Heart right ventricle (tissue), 16 donors: ENCODE measurements at places on chromosomes 13 and 19. TPM values are rescaled to one million over a fixed set of nuclear protein-coding genes. Genes with fewer than 3 reads are reported as not detected.

Gene CALR
- total RNA-seq: 636 TPM

Gene SIGLEC5
- 0.41 TPM for total RNA-seq

Gene EXOSC5
- total RNA-seq: 14.5 TPM

Gene OR7C1
- 0.02 TPM for total RNA-seq

Gene OR4F17
- total RNA-seq: not detected

Gene ZNF578
- total RNA-seq: 2.3 TPM

Gene ZNF225
- 4.2 TPM for total RNA-seq

GRCh38 chr13:29901710-29902631, 51.6 kb upstream of the UBL3 start:
- peaks cover 4% of the 10 kb centered on the region for H3K4me1 ChIP-seq
- H3K4me3 ChIP-seq: no peak overlapping the region
- H3K27me3 ChIP-seq: peaks cover 11% of the 10 kb centered on the region
- H3K27ac ChIP-seq: no peak overlapping the region
- H3K36me3 ChIP-seq: no peaks in the 10 kb centered on the region

- H3K27me3 ChIP-seq: no peaks in the 10 kb centered on the region
- H3K4me1 ChIP-seq: no peaks in the 10 kb centered on the region
- H3K4me3 ChIP-seq: no peak overlapping the region
- H3K27ac ChIP-seq: no peak overlapping the region
- no peak for DNase-seq
Measured at GRCh38 chr13:25920931-25921330, 130.9 kb downstream of the SHISA2 start.

- no peaks in the 10 kb centered on the region for H3K27me3 ChIP-seq
- DNase-seq: no peak
- no peak overlapping the region for H3K27ac ChIP-seq
- H3K4me3 ChIP-seq: no peak overlapping the region
- H3K4me1 ChIP-seq: no peaks in the 10 kb centered on the region
Measured at GRCh38 chr19:16851031-16851712, 22.0 kb downstream of the SIN3B start.

DNA sequence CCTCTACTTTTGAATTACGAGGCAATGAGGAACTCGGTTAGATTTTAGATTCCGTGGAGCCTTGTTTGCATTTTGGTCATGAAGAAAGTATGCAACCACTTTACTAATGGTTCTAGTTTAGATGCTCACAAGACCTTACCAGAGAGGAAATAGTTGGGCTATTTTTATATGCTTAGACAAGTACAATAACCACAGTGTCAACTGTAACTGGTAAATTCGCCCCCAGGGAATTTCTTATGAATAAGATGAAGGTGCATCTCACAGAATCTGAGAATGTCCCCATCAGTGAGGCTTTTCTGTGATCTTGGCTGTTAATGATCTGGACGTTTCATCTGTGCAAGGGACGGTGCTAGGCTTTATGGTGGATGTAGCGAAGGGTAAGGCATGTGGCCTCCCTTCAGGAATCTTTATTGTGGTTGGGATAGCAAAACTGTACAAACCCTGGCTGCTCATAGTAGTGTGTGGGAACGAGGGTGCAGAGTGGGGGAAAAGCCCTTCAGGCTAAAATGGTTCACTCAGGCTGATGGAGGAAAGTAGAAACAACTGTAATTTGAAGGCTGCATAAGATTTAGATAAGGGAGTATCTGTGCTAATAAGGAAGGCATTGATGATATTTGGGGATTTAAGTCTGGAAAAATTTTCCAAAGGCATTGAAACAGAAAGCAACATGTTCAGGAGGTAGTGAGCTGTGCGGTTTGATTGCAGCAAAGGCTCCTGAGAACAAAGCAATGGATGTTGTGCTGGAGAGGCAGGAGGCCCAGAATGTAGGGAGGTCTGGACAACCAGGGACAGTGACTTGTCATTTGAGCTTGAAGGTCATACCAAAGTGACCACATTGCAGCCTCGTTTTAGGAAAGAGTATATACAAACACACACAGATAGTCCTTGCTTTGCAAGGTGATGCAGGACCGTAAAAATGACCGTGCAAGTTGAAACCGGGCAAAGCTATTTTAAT, 28.4 kb downstream of the UBAC2 start:
- no peaks in the 10 kb centered on the region for H3K27me3 ChIP-seq
- H3K4me1 ChIP-seq: peaks cover 28% of the 10 kb centered on the region
- no peaks in the 10 kb centered on the region for H3K36me3 ChIP-seq
- no peak overlapping the region for H3K4me3 ChIP-seq
- H3K27ac ChIP-seq: peak overlapping the region; percentile 47

DNA sequence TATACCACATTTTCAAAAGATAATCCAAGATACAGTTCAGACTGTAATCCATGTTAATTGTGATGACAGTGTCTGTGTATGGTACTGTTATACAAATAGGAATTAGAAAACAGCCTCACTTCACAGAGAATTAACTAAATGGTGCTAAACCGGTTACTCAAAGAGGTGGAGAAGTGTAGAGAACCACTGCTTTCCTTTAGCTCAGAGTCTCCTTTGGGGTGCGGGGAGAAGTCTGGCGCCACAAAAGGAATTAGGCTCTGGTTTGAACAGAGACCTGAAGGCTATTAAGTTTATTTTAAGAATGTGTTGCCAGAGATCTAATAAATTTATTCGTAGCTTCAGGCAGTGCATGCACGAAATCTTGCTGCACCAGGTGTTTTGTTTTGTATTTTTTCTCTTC, 65.8 kb downstream of the FREM2 start:
- no peak overlapping the region for H3K4me3 ChIP-seq
- H3K27me3 ChIP-seq: peaks cover 22% of the 10 kb centered on the region
- no peak for DNase-seq
- no peaks in the 10 kb centered on the region for H3K36me3 ChIP-seq
- H3K27ac ChIP-seq: no peak overlapping the region

- no peak overlapping the region for H3K27ac ChIP-seq
- DNase-seq: no peak
- no peaks in the 10 kb centered on the region for H3K36me3 ChIP-seq
- peaks cover 42% of the 10 kb centered on the region for H3K4me1 ChIP-seq
Measured at GRCh38 chr19:15289673-15290072, 42.7 kb downstream of the BRD4 start.

GRCh38 chr13:51771418-51772104, 32.4 kb downstream of the DHRS12 start:
- no peak overlapping the region for H3K4me3 ChIP-seq
- peaks cover 19% of the 10 kb centered on the region for H3K4me1 ChIP-seq
- DNase-seq: no peak
- H3K27me3 ChIP-seq: no peaks in the 10 kb centered on the region
- peaks cover 7% of the 10 kb centered on the region for H3K36me3 ChIP-seq
- H3K27ac ChIP-seq: no peak overlapping the region

DNA sequence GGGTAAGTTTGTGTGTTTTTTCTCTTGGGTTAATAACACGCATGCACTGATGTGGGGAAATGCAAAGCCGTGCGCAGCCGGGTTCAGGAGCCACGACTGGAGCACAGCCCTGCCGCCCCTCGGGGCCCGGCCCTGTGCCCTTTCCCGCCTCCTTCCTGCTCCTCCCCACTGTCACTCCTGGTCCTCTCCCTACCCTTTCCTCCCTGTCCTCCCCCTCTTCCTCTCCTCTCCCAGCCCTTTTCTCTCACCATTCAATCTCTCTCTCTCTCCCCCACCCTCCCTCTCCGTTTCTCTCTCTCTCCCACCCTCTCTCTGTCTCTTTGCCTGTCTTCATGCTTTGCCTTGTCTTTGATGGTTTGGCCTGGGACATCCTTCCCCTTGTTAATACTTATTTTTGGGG, 27.2 kb downstream of the PLEKHJ1 start:
- no peak for DNase-seq
- no peaks in the 10 kb centered on the region for H3K27me3 ChIP-seq
- H3K4me1 ChIP-seq: peaks cover 20% of the 10 kb centered on the region
- H3K4me3 ChIP-seq: no peak overlapping the region
- H3K27ac ChIP-seq: no peak overlapping the region

GRCh38 chr19:14672188-14672872, 2.3 kb downstream of the ADGRE3 start:
- H3K4me3 ChIP-seq: no peak overlapping the region
- H3K27ac ChIP-seq: no peak overlapping the region
- DNase-seq: no peak
- no peaks in the 10 kb centered on the region for H3K36me3 ChIP-seq
- H3K4me1 ChIP-seq: no peaks in the 10 kb centered on the region
- no peaks in the 10 kb centered on the region for H3K27me3 ChIP-seq

DNA sequence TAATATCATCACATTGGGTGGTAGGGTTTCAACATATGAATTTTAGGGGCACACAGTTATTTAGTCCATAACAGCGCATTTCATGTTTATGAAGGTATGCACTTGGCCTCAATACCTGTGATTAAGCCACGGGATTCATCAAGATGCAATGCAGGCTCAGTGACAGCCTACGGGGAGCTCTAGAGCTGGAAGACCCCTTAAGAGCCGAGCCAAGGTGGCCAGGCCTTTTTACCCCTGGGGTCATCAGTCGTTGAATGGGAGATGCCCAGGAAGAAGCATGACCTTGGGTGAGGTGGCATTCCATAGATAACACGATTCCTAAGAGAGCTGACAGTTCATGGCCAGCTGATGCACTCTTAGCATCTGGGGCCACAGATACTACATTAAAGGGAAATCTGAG, 380.0 kb downstream of the ZNF536 start:
- H3K27me3 ChIP-seq: peaks cover 6% of the 10 kb centered on the region
- no peak overlapping the region for H3K27ac ChIP-seq
- H3K4me1 ChIP-seq: no peaks in the 10 kb centered on the region
- H3K36me3 ChIP-seq: no peaks in the 10 kb centered on the region

- H3K27me3 ChIP-seq: no peaks in the 10 kb centered on the region
- peak overlapping the region; percentile 98 for H3K4me3 ChIP-seq
- no peak for DNase-seq
- H3K4me1 ChIP-seq: peaks cover 36% of the 10 kb centered on the region
Measured at GRCh38 chr19:48469934-48470680, 938 bp downstream of the CYTH2 start.
